ENCODE measurements at places on chromosomes 3 and 15.

- no peak for DNase-seq
Observed at GRCh38 chr3:151584566-151584965, 123.7 kb upstream of the IGSF10 start.

- DNase-seq: no peak
Observed at GRCh38 chr3:3368306-3368705, 188.8 kb upstream of the CRBN start.

DNA sequence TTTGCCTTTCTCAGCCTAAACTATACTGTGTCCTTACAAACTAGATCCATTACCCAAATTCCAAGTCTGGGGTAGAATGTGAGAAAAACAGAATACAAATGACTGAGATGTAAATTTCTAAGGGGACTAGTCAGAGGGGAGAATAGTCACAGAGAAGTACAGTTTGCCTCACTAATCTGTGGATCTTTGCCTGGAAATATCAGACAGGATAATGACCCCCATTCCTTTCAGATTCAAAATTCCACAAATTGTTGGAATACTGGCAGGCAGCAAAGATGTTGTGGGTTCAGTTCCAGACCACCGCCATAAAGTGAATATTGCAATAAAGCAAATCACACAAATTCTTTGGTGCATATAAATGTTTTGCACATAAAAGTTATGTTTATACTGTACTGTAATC, 762.8 kb upstream of the NR2F2 start:
- no peak for DNase-seq

- no peak for DNase-seq
Observed at GRCh38 chr15:40252438-40253166, 13.7 kb downstream of the PAK6 start.

- no peak for DNase-seq
Observed at GRCh38 chr15:58980351-58980939, 7.0 kb upstream of the RNF111 start.

DNA sequence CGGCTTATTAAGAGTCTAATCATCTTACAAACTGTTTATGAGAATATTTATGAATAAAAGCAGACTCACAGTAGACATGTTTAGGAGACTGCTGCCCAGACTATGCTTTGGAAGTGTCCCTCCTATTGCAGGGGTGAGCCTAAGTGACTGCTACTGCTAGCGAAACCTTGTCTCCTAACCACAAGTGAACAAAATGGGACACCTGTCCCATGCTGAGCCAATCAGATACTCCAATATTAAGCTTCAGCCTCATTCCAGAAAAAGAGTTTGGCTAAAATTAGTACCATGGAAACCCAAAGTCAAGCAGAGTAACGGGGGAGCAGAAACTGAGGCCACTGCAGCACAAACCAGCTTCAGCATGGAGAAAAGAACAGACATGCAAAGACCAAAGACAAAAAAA, 4.6 kb downstream of the DENND6A start:
- DNase-seq: no peak

DNA sequence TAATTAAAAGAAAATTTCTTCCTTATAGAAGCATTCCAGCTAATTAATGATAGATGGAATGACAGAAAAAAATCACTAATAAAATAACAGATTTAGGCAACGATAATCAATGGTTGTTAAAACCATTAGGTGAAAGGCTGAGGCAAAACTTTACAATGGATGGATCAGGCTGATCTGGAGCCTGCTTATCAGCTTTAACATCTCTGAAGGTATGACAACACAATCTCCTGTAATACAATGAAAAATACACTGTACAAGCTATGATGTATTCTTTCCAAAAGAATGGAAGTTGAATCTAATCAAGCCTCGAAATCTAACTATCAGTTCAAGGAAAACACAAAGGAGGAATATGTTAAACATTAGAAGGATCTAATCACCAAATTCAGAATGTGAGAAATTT, 39.3 kb downstream of the EMC4 start:
- DNase-seq: no peak

GRCh38 chr3:194632809-194633348, 340 bp downstream of the TMEM44 start:
- no peak for DNase-seq

- DNase-seq: no peak
Observed at GRCh38 chr3:105722943-105723556, 145.8 kb downstream of the CBLB start.

GRCh38 chr3:185337231-185337816, 25.6 kb upstream of the MAP3K13 start:
- no peak for DNase-seq

- peak; percentile 62 for DNase-seq
Observed at GRCh38 chr3:170908235-170909116, at the start of gene EIF5A2. EIF5A2 (minus strand) TSS chr3:170908637; CDS start chr3:170907806, 831 bp downstream.

DNA sequence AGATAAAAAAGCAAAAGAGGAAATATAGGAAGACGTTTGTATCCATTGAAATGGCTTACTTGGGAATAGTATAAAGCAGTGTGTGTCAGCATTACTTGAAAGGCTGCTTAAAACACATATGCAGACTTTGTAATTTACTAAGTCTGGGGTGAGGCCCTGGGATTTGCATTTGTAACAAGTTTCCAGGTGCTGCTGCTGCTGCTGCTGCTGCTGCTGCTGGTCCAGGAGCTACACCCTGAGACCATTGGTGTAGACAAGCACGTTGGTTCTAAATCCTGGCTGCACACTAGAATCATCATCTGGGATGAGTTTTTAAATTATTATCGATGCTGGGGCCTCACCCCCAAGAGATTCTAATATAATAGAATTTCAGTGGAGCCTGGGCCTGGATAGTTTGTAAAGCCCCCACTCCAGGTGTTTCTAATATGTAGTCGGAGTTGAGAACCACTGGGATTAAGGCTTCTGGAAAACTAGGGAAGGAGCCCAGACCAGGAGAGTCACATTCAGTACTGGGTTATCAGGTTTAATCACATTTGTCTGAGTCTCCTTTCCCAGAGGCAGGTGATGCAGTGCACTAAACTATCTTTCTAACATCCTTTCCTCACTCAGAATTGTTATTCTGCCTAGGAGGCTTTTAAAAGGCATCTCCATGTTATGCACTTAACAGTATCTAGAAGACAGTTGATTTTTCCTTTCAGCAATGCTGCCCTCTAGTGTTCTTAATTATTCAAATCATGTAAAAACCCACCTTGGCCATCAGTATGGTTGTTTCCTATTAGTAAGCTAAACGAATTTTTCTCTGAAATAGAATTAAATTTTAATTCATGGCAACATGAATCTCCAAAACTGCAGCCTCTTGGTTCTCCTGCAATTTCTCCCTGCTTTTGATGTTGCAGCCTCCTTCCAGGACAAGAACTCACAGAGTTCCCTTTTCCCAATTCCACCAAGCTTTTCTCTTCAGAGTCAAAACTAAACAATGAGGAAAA, 45.4 kb downstream of the SSR3 start:
- DNase-seq: no peak

DNA sequence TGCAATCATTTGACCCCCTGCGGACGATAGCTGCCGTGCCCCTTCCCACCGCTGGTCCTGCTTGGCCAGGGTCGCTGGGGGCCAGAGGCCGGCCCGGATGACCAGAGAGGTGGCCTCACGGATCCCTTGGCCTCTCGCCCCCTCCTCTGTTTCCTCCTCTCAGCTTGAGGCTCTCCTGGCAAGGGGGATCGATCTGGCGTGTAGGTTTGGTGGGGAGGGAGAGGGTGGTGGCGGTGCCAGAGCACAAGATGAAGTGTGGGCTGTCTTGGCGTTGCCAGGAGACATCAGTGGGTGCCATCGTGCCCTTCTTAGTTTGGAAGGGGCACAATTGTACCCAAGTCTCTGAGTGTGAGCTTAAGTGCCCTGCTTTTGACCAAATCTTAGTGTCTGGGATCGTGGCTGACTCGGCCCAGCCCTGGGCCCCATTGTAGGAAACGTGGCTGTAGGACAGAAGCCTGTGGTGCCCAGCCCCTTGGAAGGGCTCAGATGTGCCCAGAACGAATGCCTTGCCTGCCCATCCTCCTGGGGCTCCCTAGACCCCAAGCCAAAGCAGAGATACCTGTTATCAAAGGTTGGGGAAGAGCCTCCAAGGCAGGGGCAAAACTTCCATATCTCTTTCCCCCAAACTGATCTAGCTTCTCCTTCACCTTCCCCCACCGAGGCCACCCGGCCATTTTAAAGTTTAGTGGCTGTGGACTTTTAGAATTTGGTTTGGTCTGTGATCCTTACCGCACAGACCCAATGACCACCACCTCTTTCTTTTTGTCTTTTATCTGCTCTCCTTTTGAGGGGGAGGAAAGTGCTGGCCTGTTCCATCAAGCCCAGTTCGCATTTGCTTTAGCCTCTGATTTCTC, 14.4 kb downstream of the NR2F2 start:
- DNase-seq: no peak

Data from esophagus squamous epithelium (tissue), 5 donors.